ENCODE measurements at places on chromosomes 13 and 19.

GRCh38 chr19:1690699-1691307 lies 38.4 kb upstream of the TCF3 start:
- peak; percentile 39 for DNase-seq

DNA sequence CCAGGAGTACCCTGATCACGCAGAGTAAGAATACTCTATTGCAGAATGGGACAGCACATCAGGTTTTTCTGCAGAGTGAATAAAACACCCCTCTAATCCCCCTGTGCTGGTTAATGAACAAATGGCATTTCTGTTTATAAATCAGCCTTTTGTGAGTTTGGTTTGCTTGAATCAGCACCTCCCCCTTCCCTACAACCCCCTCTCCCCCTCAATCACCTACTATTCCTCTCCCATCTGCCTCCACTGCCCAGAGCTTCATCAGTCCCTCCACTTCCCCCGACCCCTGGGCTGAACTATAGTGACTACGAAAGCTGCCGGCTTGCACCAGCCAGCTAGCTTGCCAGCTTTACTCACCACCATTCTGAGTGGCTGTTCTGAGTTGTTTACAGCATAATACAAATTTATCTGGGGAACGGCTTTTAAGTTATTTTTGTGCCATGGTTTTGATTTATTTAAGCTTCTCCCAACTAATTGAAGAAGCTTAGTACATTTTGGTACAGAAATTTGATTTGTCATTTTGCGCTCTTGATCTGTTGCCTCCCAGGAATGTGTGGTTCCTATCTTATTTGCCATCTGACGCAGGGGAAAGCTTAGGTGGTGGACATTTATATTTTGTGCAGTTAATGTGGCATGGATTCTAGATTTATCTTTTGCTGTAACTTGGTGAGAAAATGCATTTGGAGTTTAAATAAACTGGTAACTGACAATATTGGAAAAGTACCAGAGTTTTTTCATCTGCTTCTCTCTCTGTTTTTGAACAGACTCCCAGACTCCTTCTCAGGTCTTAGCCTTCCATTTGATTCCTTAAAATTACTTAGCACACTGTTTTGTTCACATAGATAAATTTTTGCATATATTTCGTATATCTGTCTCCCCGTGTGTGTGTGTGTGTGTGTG lies 41.7 kb upstream of the WDFY2 start:
- DNase-seq: no peak

GRCh38 chr13:111480976-111481375 lies 160.5 kb downstream of the TEX29 start:
- no peak for DNase-seq

GRCh38 chr13:110348309-110349105 lies 41.4 kb downstream of the COL4A2 start:
- DNase-seq: no peak

DNA sequence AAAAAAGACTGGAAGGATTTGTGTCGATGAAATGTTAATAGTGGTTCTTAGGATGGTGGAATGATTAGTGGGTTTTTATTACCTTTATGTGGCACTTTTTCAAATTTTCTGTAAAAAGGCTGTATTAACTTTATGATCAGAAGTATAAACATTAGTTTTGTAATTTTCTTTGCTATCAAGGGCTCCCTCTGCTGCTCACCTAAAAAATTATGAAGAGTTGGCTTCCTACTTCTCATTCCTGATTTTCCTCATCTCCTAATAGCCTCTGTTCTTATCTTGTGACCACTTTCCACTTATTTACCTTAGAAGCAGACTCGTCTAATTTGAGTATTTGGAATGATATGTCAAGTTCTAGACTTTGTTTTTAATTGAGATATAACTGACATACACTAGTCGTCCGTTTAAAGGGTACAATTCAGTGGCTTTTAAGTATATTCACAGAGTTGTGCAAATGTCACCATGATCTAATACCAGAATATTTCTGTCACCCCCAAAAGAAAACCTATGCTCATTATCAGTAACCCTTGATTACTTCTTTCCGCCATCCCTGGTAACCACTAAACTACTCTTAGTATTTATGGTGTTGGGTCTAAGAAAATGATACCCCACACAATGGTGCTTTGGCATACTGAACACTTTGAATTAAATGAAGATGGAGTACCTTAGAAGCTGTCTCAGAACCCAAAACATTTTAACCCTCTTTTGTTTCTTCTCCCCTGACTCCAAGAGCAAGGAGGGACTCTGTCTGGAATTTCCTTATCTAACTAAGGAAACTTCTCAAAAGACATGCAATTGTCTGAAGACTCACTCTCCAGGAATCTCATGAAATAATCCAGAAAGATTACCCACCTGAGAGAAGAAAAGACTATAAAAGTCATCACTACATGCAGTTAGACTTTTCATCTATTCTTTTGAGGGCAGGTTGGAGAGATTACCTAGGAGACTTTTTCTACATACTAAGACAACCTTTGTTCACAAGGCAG lies 311.3 kb downstream of the DLEU7 start:
- no peak for DNase-seq

- no peak for DNase-seq
Observed at GRCh38 chr13:39765801-39766463, 110.5 kb downstream of the COG6 start.

DNA sequence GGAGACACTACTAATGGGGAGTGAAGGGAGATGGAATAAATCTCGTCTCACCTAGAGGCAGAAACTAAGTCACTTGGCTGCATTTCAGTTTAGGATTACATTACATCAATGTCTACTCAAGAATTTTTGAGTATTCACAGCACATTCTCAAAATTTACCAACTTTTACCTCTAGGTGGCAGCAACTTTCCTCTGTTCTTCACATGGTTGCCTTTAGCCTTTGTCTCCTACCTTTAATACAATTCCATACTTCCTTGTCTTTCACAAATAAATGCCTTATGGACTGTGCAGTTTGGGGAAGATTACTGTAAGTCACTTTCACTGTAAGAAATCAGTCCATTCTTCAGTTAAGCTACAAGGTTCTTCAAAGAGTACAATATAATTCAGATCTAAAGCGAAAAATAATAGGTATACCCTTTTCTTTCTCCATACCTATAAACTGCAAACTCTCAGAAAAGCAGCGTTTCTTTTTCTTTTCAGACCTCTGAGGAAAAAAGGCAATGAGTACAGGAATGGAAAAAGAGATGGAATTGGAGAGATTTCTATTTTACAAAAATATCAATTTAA lies 379.4 kb downstream of the KLF12 start:
- DNase-seq: no peak

DNA sequence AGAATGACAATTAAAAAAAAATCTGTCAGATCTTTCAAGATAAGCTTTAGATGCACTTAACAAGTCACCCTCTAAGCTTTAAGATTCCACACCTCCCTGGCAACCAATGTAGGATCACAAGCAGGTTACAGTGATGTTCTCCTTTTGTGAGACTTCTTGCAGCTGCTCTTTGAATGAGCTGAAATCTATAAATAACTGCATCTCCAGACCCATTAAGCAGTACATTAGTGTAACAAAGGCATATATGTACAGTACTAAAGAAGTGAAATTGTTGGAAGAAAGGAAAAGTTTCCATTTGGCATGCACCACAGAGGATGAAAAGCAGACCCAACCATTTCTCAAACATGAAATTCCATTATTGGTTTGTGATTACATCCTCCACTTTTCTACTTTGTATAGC lies 364.7 kb downstream of the ENOX1 start:
- no peak for DNase-seq

- DNase-seq: no peak
Observed at GRCh38 chr13:71798707-71799106, 68.3 kb downstream of the DACH1 start.

GRCh38 chr13:96900986-96901385 lies 93.3 kb downstream of the OXGR1 start:
- no peak for DNase-seq

DNA sequence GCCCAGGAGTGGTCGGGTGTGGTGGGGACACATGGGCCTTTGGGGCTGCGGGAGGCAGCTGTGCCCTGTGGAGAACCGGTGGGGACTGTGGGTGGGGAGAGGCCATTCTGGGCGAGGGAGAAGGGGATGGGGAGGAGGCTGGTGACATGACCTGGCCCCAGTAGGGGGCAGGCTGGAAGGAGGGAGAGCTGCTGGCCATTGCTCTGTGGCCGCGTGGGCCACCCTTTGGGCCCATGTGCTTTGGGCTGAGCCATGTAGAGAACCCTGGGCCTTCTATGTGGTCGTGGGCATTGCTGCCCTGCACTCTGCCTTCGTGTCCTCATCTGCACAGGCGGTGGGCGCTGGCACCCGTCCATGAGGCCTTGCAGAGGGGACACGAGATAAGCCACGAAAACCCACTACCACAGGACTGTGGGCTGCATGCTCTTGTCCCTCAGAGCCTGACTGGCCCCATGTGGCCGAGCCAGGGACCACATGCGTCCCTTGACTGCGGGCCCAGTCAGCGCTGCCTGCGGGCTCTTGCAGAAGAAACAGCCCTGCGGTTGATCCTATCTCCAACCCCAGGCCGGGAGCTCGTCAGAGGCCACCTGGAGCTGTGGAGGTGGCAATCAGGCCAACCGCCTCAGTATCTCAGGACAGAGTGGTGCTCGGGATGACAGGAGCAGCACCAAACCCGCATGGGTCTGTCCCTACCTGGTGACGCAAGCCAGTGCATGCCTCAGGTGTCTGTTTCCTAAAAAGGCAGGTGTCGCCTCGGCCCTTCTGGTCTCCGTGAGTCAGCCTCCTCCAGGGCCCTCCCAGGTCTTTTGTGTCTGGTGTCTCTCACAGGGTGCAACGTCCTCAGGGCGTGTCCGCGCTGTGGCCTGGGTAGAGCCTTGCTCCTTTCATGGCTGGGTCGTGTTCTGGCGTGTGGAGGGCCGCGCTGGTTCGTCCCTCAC lies 14.3 kb downstream of the FZR1 start:
- no peak for DNase-seq

- no peak for DNase-seq
Observed at GRCh38 chr19:32464279-32464678, 58.7 kb downstream of the DPY19L3 start.

DNA sequence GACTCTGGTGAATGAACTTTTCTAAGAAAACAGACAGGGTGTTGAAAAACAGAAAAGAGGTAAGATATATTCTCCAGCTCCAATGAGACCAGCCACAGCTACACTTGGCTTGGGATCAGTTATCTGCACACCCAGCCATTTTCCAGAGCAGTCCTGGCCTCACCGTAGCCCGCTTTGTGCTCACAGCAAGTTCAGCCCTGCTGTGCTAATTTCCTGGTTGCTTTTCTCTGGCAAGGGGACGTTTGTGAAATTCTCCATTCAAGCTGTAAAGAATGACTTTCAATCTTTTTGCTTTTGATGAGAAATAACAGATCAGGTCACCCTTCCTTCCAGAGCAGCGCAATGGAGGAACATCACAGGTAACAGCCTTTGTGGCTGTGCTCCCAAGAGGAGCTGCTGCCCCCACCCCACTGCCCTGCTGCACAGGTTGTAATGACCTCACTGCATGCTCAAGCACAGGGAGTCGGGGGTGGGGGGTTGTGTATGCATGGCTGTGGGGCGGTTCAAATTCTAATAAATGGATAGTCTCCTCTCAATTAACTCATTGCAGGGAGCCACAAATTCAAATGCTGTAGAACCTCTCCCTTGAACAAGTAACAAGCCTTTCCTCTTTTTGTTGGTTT lies 516.6 kb upstream of the NBEA start:
- no peak for DNase-seq

DNA sequence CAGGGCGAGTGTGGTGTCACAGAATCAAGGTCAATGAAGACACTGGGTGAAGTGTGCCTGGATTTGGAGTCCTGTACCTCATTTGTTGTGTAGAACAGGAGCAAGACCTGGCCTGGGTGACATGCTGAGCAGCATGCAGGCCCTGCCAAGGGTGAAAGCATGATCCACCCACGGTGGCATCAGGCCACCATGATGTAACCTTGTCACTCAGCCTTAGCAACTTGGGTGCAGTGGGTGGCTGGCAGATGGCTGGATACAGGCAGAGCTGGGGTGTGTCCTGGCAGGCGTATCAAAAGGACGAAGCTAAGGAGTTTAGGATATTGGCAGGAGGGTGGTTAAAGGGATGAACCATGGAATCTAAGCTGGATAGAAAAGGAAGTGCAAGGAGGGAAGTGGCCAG lies 10.3 kb downstream of the THSD1 start:
- DNase-seq: no peak

DNA sequence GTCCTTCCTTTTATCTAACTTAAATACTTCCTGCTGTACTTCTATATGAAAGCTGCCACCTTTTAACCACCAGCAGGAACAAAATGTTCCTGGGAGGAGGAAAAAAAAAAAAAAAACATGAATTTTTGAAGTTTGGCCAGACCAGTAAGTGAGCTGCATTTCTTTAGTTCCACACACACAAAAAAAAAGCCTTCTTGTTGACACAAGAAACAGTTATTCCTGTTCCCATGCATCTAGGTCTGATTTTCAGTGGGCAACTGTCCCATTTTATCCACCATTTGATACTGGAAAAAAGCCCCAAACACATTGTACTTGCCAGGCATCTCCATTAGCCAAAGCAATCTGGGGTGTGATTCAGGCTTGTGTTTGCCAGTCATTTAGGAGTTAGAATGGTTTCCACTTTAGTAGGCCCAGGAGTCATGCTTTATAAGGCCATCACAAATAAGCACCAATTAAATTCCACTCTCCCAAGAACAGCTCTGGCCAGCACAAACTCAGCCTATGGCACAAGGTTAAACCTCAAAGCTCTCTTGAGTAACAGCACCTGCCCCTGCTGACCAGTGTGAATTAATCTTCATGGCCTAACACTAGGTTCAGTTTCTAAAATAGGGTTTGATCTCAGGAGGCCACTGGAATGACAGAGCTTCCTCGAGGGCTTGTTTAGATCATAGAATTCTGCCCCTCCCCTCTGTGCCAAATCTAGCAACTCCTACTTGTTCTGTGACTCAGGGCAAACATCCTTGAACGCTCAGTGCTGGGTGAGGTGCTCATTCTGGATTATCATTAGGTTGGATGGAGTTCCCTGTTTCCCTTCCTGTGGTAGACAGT lies 67.1 kb downstream of the NUFIP1 start:
- DNase-seq: no peak

- DNase-seq: no peak
Observed at GRCh38 chr19:16161840-16162239, 11.5 kb downstream of the CIB3 start.

DNA sequence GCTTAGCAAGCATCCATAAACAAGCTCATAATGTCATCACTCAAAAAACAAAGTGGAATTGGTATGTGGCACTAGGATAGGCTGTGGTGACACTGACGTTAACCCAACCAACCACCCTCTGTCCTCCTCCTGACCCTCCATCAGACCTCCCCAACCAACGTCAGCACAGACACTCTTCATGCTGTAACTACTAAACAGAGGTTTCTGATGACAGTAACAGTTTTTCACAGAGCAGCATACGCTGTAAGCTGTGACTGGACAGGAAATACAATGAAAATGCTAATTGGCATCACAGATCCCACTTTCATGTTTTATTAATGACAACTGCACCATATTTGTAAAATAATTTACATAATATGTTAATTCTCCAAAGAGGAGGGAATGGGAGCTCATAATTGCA lies 238.0 kb downstream of the IRS2 start:
- no peak for DNase-seq

- DNase-seq: no peak
Observed at GRCh38 chr13:20460761-20461160, 64.9 kb downstream of the CRYL1 start.

GRCh38 chr19:54316746-54317107 lies 3.8 kb upstream of the LILRA5 start:
- DNase-seq: no peak

- no peak for DNase-seq
Observed at GRCh38 chr13:105403086-105403485, 1132.4 kb downstream of the EFNB2 start.

GRCh38 chr19:3721887-3722442 lies 13.8 kb downstream of the TJP3 start:
- no peak for DNase-seq

- peak; percentile 65 for DNase-seq
Observed at GRCh38 chr19:47013041-47013517, 6.6 kb upstream of the NPAS1 start.

- DNase-seq: no peak
Observed at GRCh38 chr19:24099829-24100228, 12.8 kb downstream of the ZNF254 start.

Data from GM18507 (cell line).